ENCODE measurements at places on chromosomes 12 and 14.

DNA sequence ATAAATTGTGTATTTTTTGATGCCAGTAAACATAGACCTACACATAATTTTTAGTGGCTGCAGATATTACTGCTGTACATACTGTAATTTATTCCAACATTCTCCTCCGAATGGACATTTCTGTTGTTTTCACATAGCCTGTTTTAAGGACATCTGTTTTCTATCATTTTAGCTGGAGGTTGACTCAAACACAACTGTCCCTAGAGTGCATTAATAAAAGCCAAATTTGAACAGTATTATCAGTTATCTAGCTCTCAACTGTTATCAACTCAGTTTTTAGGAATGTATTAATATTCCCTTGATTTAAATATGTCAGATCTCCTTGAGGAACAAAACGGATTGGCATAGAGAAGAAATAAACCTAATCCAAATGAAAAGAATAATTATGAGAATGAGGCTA, 17.2 kb upstream of the PIWIL1 start:
- DNase-seq, result no peak

DNA sequence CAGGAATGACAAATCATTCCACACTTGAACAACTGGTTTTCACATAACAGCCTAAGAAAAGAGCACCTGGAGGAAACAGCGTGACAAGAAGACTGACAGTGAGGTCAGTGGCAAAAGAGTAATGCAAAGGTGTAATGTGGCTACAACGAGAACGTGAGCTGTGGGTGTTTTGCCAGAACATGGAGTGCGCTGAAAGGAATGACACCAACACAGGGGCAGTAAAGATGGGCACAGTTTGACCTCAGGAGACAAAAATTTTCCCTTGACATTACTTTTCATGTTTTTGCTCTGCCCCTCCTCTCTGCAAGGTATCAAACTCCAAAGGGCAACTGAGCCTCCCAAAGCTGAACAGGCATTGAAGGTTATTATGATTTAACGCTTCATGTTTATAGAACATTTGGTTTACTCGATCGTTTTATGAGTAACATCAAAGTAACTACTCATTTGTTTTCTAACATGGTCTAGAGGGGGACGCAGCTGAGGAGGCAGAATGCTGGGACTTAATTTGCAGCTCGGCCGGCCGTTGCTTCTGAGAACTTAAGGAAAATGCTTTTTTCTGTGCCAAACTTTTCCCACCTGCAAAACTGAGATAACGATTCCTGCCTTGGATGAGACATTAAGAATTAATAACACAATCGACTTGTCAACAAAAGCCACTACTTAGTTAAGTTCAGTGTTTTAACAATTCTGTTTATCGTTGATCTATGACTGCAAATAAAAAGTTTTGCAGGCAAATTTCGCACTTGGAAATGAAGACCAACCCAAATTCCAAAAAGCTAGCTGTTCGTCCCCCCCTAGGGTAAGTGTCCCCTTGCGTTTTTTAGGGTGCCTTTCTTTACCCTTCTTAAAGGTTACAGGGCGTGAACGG, 954 bp downstream of the HAUS4 start:
- no peak for DNase-seq

DNA sequence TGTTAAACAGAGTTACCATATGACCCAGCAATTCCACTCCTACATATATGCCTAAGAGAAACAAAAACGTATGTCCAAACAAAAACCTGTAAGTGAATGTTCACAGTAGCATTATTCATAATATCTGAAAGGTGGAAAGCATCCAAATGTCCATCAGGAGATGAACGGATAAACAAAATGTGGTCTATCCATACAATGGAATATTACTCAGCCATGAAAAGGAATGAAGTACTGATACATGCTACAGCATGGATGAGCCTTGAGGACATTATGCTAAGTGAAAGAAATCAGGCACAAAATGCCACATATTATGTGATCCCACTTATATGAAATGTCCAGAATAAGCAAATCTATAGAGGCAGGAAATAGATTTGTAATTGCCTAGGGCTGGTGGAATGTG, 16.8 kb downstream of the MOK start:
- no peak for DNase-seq

- no peak for DNase-seq
Observed at GRCh38 chr14:95712398-95712797, 1.5 kb downstream of the TCL1A start.

DNA sequence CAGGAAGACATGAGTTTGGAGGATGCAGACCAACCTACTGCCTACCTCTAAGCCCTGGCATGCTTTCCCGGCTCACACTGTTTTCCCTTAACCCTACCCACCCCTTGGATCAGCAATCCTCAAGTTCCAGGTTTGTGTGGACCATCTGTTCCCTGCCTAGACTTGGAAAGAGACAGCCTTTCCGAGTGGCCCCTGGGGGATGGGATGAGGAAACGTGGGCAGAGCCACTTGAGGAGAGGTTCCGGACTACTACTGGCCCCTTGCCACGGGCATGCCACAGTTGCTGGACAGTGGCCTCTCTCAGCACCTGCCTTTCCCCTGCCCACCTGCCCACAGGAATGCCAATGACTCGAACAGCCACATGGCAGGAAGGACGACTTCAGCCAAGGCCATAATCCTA, 135.9 kb downstream of the SLC15A4 start:
- no peak for DNase-seq

DNA sequence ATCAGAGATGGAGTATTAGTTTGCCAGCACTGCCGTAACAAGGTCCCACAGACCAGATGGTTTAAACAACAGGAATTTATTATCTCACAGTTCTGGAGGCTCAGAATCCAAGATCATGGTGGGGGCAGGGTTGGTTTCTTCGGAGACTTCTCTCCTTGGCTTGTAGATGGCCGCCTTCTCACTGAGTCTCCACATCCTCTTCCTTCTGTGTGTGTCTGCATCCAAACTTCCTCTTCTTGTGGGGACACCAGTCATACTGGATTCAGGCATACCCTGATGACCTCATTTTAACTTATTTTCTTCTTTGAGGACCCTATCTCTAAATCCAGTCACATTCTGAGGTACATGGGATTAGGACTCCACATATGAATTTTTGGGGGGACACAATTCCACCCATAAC, 455.5 kb downstream of the RGS6 start:
- DNase-seq, result no peak

DNA sequence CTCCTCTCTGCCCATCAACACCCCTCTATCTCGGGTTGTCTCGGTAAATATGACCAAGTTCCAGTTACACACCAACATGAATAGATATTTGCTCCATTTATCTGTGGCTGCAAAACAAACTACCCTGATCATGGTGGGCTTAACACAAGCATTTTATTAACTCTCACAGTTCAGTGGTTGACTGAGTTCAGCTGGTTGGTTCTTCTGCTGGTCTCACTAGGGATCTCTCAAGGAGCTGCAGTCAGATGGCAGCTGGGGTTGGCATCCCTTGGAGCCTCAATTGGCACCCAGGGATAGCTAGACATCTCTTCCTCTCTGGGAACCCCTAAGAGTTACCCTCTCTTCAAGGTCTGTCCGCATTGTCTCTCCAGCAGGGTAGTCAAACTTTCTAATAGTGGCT, 25.4 kb downstream of the P2RX7 start:
- no peak for DNase-seq

DNA sequence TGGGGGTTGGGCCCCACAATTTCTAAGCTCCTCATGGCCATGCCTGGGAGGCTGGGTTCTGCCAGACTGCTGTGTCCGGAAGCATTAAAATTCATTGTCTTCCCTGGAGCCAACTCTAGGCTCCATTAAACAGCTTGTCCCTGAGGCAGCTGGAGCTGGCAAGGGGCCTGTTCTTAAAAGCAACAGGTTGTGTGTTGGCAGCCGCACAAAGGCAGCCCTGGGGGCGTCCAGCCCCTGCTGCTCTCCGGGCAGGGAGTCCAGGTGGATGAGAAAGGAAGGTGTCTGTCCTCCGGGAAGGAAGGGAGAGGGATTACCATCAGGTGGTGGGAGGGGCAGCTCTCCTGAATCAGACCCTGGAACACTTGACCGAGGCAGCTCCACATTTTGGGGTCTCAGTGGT, 98.9 kb downstream of the CHST11 start:
- DNase-seq, result no peak

DNA sequence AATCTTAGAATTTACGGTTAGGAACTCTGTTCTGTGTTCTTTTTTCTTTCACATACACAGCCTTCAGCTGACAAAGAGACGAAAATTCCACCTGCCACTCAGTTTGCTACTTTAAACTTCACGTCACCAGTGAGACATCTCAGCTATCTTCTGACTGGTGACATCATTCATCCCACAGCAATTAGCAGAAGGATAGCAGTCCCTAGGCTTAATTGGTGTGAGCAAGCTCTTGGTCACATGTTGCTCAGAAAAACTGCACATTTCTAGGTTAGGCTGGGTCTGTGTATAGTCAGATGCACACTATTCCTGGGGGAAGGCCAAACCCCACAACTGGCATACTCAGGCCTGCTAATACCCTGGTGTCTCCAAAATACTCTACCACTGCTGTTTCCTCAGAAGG, 23.9 kb downstream of the SLC7A7 start:
- DNase-seq, result no peak

DNA sequence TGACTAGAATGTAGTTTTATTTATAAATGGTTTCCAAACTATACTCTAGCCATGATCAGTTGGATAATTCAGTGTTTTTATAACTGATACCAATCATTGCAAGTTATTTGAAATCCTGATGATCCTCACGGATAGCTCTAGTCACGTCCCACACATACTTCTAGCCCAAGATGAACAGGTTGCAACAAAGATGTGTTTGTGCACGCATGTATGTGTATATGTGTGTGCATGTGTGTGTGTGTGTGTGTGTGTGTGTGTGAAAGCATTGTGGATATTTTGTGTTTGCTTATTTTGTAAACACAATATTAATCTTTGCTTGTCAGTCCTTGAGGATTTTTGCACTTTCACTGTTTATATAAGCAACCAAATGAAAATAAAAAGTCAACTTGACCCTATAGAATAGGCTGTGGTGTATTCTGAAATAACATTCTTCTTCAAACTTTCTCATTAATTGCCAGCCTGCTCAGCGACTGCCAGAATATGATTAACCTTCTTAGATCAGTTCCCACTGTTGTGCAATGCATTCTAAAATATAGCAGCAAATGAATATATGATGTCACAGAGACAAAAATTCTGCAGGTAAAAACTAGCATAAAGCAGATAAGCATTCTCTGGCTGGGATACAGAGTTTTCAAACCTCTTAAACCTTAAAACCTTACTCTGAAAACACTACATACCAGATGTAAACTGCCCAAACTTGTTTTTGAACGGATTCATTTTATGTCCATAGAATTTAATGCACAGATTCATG, 48.8 kb upstream of the HIF1A start:
- DNase-seq, result no peak

DNA sequence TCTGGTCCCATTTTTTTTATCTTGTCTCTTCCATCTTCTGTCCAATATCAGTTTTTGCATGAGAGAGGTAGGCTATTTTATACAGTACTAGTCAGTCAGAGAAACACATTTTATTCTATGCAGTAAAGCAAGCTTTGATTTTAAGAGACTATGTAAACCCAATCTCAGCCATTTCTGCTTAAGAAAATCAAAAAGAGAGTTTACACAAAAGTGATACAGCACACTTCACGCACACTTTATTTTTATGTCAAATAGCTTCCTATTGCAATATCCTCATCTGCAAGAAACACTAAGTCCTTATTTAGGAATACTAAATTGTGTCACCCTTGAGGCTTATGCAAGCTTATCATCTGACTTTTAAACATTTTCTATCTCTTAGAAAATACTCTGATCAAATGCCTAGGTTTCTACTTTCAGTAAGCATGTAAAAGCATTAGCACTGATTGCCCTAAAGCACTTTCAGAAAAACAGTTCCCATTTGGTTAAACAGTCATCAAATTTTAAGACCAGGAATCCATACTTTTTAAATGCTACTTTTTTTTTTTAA, 78.3 kb downstream of the MED13L start:
- DNase-seq, result no peak

DNA sequence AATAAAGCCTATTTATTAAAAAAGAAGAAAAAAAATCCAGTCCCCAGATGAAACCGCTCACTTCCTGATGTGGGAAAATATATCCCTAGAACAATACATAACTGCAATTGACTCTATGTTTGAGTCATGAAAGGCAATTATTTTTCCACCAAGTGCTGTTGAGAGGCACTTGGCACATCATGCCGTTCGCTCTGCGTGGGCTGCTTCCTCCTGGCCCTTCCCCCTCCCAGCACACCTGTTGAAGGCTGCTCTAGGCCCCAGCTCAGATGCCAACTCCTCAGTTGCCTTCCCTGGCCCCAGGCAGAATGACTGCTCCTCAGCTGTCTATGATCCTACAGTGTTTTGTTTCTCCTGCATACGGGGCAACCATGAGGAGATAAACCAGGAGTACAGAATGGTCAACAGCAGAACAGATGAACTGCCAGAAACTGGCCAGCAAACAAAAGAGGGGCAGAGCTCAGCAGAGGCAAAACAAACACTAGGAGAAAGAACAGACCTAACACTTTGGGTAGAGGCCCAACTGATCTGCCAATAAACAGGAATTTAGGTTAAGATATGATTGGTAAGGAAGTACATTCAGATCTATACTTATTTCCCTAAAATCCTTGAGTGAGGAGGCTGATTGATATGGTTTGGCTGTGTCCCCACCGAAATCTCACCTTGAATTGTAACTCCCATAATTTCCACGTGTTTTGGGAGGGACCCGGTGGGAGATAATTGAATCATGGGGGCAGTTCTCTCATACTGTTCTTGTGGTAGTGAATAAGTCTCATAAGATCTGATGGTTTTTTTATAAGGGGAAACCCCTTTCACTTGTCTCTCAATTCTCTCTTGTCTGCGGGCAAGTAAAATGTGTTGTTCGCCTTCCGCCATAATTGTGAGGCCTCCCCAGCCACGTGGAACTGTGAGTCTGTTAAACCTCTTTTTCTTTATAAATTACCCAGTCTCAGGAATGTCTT, 58.6 kb downstream of the SLC38A1 start:
- DNase-seq, result no peak

GRCh38 chr14:73463411-73463810, 5.1 kb upstream of the NUMB start:
- DNase-seq, result no peak

DNA sequence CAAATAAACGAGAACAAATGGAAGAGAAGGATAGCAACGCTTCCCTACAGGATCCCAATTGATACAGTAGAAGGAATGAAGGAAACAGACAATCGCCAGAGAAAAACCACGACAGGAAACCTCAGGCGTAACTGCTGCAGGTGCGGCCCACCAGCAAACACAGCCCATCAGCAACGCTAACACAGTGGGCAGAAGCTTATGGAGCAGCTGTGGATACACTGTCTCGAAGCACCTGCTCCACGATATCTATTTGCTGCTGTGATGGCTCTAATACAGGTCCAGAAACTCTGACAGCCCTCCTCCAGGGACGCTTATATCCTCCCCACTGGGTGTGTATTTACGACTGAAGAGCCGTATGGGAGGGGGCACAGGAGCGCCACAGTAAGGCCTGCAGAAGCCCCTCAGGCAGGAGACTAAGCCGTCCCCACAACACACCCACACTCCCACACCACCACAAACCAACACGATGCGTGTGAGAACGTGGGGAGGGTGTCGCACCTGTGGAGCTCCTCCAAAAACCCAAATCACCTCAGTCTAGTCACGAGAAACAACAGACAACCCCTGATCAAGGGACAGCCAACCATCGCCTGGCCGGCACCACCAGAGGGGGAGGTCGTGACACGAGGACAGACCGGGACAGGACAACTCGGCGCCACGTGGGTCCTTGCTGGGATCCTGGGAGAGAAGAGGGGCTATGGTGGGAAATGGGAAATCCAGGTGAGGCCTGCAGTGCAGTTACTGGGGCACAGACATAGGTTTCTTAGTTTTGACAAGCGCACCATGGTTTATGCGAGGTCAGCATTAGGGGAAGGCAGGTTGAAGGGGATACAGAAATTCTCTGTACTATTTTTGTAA, 24.0 kb downstream of the POLE start:
- DNase-seq, result no peak
